ENCODE measurements at places on chromosomes 16 and 17. TPM values are rescaled to one million over a fixed set of nuclear protein-coding genes. Genes with fewer than 3 reads are reported as not detected.
A peak's percentile ranks its signal among the peaks of the same experiment; 100 is the strongest.

DNA sequence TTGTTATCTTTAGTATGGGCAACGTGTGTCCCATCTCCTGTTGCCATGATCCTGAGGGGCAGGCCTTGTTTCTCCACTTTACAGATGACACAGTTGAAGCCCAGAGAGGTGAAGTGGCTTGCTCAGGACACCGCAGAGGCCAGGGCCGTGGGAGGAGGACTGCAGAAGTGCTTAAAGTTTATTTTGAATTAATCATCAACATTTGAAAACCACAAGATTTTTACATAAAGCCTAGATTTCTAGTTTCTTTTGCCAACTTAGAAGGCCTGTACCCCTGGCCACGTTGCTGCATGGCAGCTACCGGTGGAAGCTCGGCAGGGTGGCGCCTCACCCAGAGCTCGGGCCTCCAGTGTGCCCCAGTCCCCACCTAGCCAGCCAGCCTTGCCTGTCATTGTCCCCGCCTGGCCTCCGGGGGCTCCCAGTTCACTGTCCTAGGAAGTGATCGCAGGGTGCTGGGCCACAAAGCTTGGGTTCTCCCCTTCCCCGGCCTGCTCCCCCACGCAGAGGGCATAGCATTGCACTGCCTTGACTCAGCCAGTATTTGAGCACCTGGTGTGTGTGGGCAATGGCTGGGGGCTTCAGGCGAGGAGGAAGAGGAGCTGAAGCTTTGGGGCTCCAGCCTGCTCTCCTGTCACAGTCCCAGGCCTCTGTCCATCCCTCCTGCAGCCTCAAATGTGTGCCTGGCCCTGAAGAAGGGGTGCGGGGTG lies 14.8 kb upstream of the ADCY7 start:
- DNase-seq: peak; percentile 92

DNA sequence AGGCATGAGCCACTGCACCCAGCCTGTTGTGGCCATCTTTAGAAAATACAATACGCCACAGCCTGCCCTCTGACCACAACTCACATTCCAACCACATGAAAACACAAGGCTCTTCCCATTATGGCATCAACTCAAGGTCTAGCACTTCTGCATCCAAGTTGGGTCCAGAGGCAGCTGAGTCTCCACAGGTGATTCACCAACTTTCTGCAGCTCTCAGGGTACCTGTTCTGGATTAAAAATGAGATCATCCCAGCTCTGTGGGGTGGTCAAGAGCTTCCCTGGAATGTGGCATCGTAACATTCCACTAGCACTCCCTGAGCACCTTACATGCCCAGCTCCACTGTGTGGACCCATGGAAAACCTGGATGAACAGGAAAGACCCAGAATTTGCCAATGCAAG lies 9.9 kb upstream of the GUCY2D start:
- DNase-seq: no peak

DNA sequence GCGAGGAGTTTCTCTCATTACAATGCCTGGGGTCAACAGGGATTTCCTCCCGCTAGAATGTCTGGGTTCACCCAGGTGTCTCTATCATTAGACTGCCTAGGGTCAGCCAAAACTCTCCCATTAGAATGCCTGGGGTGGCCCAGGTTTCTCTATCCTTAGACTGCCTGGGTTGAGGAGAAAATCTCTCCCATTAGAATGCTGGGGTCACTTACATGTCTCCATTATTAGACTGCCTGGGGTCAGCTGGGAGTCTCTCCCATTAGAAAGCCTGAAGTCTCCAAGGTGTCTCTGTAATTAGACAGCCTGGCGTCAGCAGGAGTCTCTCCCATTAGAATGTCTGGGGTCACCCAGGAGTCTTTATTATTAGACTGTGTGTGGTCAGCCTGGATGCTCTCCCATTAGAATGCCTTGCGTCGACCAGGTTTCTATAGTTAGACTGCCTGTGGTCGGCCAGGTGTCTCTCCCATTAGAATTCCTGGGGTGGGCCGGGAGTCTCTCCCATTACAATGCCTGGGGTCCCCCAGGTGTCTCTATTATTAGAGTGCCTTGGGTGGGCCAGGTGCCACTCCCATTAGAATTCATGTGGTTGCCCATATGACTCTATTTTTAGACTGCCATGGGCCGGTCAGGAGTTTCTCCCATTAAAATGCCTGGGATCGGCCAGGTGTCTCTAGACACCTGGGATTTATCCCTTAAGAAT lies 2272.1 kb downstream of the TP53TG3F start:
- no peak for DNase-seq

GRCh38 chr17:7523033-7523432 lies 25.8 kb upstream of the TNFSF12 start:
- no peak for DNase-seq

GRCh38 chr16:49921791-49922456 lies 66.0 kb upstream of the ZNF423 start:
- peak; percentile 75 for DNase-seq

- no peak for DNase-seq
Measured at GRCh38 chr17:8563024-8563776, 67.3 kb downstream of the MYH10 start.

GRCh38 chr17:3029213-3029913 lies 34.0 kb downstream of the OR1D5 start:
- peak; percentile 64 for DNase-seq

GRCh38 chr17:11705111-11705510 lies 106.8 kb downstream of the DNAH9 start:
- no peak for DNase-seq

GRCh38 chr17:40958086-40958953 lies 8.4 kb downstream of the KRT39 start:
- DNase-seq: no peak

DNA sequence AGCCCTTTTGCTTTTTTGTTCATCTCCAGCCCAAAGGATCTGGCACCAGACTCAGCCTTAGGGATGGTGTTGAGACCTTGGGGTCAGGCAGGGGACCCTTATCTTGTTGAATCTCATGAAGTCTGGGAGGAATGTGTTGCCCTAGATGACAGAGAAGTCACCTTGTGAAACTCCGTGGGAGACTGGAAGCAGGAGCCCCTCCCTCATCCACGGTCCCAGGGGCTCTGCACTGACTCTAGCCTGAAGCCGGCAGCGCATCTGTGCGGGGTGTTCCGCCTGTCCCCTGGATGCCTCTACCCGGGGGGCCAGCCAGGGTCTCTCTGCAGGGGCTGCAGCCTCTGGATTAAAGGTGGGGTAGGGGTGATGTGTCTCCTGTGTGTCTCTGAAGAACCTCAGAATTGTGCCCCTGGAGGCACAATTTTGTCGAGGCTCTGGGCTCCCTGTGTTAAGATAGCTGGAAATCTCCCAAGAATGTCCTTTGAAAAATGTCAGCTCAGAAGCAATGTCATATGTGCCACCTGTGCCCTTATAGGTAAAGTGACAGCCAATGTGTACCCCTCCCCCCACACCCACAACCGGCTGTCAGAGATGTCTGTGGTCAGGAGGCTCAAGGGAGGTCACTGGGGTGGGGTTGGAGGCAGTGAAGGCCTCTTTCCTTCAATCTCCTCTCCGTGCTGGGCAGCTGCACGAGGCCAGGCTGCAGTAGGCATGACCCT lies 32.1 kb upstream of the CDC42EP4 start:
- no peak for DNase-seq

GRCh38 chr17:17933775-17934174 lies 38.4 kb downstream of the TOM1L2 start:
- no peak for DNase-seq

Gene AP2B1
- total RNA-seq: 187 TPM

Gene CCDC47
- total RNA-seq: 64.9 TPM

Gene MPP3
- total RNA-seq: 15.6 TPM

Gene ALDH3A1
- total RNA-seq: not detected

Gene DHX8
- total RNA-seq: 39.0 TPM

Gene ITGAD
- not detected for total RNA-seq

Gene GRIN2A
- not detected for total RNA-seq

Data from chondrocyte (in vitro differentiated cells).